Glutamatergic neuron (in vitro differentiated cells): ENCODE measurements at places on chromosomes 3 and 15.

DNA sequence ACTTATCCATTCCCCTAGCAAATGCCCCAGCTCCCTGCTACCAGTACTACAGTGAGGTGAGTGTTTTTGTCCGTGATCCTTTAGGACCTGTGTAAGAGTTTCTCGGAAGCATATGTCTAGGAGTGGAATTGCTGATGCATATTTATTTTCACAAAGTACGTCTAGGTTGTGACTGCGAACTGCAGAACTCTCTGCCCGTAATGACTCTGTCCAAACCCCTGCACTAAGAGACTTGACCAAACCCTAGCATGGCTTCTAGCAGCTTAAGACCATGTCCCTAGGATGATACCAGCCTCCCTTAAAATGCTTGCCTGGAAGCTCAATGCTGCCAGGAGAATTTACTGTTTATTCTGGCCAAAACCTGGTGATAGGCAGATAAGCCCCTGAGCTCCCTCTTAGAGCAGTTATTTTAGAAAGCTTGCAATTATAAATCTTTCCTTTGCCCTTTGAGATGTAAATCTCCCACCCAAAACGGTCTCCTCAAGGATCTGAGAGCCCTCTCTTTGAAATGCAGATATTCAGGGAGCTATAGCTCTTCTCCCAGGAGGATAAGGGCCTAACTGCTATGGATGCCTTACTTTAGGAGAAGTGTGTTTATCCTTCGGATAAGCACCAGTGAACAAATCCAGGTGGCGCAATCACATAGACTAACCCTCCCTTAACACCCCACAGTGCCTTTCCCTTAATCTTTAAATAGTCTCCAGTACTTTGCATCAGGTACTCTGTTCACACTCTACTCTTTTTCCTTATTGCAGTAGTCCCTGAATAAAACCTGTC is 14.7 kb upstream of the CA12 start:
- no peak for DNase-seq

GRCh38 chr3:62604298-62604697 is 230.9 kb upstream of the FEZF2 start:
- no peak for DNase-seq

GRCh38 chr15:84819291-84819768 is 2.2 kb downstream of the ALPK3 start:
- no peak for DNase-seq

DNA sequence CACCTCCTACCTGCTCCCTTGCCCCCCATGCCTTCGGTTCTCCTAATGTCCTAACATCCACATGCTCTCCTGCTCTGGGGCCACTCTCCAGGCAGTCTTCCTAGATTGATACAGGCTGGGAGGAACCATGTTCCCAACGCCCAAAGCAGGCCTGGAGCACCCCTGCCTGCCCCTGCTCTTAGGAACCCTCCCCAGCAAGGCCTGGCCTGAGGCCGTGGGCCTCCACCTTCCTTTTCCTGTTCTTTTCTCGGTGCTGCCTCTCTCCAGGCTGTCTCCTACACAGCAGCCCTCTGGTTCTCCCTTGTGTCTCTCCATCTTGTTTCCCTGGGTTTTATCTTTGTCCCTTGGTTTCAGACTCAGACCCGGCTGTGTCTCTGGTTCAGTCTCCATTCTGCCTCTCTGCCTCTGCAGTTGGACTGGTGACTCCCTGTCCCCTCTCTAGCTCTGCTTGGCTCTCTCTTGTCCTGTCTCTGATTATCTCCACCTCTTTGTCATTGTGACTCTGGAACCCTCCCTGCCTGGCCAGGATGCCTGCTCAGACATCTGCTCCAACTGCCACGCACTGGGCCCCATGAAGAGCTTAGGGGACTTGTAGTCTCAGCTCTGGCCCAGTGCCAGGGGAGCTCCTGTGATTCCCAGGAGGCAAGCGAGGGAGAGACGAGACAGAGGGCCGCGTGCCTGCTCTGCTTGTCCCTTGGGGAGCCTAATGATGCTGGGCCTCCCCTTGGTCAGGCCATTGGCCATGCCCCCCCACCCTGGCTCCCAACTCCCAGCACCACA is 26.0 kb upstream of the RPL29 start:
- no peak for DNase-seq

DNA sequence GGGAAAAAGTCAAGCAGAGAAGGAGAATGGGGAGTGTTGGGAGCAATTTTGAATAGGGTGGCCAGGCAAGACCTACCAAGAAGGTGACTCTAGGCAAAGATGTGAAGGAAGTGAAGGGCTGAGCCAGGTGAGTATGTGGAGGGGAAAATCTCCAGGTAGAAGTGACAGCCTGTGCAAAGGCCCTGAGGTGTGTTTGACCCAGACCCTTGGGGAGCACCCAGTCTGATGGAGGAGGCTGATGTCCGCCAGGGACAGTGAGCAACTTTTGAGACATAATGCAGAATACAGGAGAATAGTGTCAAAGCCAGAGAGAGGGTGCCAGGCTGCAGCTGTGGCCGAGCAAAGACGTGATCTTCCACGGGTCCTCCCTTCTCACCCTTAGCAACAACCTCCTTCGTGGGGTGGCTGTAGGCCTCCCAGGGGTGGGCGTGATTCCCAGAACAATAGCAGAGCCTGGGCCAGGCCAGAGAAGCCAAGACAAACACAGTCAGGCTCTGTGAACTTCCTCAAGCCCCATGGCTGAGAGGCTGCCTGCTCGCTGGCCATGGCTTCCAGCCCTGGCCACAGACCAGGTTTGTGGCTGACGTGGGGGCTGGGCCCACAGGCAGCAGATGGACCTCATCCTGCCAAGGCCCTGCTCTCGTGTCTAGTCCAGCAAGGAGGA is 58.1 kb downstream of the SLC6A6 start:
- no peak for DNase-seq

DNA sequence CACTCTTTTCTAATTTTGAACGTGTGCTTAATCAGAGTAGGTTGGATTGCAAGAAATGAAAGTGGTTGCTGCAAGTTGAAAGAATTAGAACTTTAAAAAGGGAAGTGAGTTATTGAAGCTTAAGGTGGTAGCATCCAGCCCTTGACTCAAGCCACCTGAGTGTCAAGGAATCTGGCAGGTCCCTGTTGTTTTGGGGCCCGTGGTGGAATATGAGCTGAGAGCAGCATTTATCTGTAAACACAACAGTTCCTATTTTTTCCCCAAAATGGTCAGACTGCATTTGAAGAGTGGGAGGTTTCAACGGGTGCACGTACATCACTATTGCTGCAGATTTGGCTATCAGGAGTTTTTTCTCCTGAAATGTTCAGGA is 1.7 kb downstream of the ITPR1 start:
- no peak for DNase-seq

DNA sequence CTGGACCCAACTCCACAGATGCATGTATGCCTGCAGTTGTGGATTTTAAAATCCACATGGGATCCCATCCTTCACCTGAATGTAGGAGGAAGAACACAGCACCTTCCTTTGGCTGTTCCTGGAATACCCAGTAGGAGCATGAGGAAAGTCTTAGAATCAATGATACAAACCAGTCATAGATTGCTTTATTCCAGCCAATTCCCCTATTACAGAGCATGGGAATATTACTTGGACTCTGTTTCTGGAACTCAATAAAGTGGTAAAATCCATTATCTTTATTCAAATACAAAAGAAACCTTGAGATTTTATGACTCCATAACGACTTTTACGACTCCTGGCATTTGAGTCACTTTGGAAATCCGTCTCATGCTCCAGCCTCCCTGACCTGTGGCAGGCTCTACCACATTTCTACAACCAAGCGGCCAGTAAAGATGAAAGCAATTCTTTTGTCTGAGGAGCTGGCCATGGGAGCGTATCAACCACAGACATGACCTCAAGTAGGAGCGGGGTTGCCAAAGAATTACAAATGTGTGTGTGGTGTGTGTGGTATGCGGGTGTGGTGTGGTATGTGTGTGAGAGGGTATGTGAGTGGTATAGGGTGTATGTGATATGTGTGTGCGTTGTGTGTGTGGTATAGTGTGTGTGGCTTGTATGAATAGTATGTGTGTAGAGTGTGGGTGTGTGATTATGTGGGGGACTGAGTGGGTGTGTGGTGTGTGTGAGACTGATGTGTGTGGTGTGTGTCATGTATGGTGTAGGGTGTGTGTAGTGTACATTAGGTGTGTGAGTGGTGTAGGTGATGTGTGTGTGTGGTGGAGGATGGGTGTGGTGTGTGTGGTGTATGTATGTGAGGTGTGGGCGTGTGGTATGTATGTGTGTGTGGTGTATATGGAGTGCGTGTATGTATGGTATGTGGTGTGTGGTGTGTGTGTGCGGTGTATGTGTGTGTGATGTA is 40.0 kb downstream of the ARRDC4 start:
- no peak for DNase-seq

GRCh38 chr15:49989498-49989897 is 129.5 kb downstream of the ATP8B4 start:
- no peak for DNase-seq

GRCh38 chr3:150327678-150328653 is 80.1 kb upstream of the TSC22D2 start:
- DNase-seq = no peak

DNA sequence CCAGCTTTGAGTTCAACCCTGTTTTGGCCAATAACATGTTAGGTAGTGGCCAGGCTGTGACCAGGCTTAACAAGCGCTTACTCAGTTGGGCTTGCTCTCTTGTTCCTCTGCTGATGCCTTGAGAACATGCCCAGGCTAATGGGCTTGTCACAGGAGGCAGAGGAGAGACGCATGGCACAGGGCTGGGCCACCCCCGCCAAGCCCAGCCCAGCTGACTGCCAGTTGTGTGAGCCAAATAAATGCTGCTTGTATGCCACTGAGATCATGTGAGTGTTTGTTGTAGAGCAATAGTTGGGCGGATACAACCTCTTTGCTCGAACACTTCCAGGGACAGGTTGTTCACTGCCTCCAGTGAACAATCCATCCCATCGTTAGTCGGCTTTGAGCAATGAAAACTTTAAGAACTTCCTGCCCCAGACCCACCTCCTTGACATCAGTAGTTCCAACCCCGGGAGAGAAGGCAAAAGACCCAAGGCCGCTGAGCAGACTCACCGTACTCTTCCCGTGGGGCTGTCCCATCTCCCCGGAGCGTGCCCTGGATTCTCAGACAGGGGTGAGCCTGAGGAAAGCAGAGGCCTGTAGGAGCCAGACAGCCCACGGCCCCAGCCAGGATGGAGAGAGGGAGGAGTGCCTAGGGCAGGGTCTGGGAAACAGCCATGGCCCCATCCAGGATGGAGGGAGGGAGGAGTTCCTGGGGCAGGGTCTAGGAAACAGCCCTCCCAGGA is 4.1 kb downstream of the PLA2G4F start:
- no peak for DNase-seq

GRCh38 chr3:185929192-185930151 is 8.3 kb downstream of the TRA2B start:
- no peak for DNase-seq

DNA sequence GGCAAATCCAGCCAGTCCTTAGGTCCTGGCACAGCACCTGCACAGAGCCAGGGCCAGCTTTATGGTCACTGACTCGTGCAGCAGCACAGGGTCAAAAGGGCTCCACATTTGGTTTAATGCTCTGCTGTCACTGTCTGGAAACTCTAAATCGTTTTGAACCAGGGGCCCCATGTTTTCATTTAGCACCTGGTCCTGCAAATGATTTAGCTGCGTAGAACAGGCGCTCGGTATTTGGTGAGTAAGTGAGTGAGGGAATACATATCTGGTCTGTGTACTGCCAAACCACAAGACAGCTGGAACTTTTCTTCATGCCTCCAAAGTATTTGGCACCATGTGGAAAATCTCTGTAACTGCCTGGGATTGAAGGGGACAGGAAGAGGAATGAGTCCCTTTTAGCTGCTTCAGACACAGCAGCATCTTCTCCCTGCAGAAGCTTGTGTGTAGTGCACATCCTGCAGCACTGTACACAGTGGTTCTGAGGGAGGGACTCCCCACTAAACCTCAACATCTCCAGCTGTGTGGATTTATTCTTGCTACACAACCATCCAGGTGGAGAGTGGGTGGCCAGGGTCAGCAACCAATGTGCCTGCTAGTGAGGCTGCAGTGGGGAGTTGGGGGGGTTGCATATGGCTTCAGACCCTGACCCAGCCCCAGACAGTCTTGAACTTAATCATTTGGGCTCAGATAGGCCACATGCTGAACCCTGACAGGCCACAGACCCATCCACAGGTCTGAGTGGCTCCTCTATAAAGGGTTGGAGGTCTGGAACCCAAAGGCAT is 1.1 kb downstream of the SH2D7 start:
- no peak for DNase-seq

- no peak for DNase-seq
These were observed 121.1 kb downstream of the MEX3B start for GRCh38 chr15:81924729-81925128.

DNA sequence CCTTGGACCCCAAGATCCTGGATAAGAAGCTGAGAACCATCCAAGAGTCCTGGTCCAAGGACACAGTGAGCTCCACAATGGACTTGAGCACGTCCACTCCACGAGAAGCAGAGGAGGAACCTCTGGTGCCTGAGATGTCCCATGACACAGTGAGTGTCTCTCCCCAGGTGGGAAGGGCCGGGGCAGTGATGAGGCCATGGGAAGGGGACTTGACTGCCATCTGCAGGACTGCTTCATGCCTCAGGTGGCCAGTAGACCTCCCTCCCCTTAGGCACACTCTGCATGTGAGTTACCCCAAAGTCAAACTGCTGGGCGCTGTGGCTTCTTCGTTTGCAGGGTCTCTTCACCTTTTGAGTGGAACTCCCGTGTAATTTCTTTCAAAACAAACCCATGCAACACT is 59.7 kb downstream of the CCDC33 start:
- DNase-seq = no peak

GRCh38 chr3:49712166-49712565 is 7.3 kb downstream of the AMIGO3 start:
- DNase-seq = no peak

GRCh38 chr3:46127503-46127902 is 80.6 kb downstream of the CCR1 start:
- DNase-seq = no peak

- DNase-seq = no peak
These were observed 9.6 kb downstream of the LINGO1 start for GRCh38 chr15:77622934-77623754.

GRCh38 chr3:137071104-137071503 is 113.3 kb downstream of the IL20RB start:
- no peak for DNase-seq

DNA sequence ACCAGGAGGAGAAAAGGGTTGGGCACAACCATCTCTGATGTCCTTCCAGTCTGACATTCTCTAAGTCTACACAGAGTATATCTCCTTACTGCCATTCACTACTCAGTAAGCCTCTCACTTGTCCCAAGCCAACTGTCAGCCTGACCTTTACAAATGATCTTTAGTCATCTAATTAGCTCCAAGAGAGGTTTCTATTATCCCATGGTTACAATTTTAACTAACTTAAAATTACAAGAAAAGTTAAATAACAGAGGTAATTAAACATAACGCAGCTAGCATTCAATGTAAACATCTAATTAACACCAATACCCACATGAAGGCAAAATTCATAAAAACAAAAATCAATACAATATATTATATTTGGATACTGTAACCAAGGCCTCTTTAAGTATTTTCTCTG is 126.9 kb downstream of the LSAMP start:
- no peak for DNase-seq

GRCh38 chr3:114659109-114660061 is 365.6 kb downstream of the TIGIT start:
- DNase-seq = no peak

- no peak for DNase-seq
These were observed 91.1 kb upstream of the KLF13 start for GRCh38 chr15:31235311-31236183.

GRCh38 chr15:77494964-77495363 is 74.3 kb downstream of the HMG20A start:
- DNase-seq = no peak
